ENCODE measurements at places on chromosomes 16 and 17. TPM values are rescaled to one million over a fixed set of nuclear protein-coding genes. Genes with fewer than 3 reads are reported as not detected.

FOXK2 gene
- 76.7 TPM for total RNA-seq

SLFN14 gene
- total RNA-seq: not detected

RNF112 gene
- total RNA-seq: 0.54 TPM

GLP2R gene
- total RNA-seq: 1.9 TPM

TBX2 gene
- total RNA-seq: 9.1 TPM

IRX5 gene
- total RNA-seq: 47.0 TPM

HCRT gene
- not detected for total RNA-seq

Measured in lower leg skin (tissue), 4 donors.